AML-193 (cell line): ENCODE measurements at places on chromosomes 7 and 10.

GRCh38 chr10:14879124-14879927 lies 660 bp downstream of the SUV39H2 start:
- DNase-seq, result no peak

DNA sequence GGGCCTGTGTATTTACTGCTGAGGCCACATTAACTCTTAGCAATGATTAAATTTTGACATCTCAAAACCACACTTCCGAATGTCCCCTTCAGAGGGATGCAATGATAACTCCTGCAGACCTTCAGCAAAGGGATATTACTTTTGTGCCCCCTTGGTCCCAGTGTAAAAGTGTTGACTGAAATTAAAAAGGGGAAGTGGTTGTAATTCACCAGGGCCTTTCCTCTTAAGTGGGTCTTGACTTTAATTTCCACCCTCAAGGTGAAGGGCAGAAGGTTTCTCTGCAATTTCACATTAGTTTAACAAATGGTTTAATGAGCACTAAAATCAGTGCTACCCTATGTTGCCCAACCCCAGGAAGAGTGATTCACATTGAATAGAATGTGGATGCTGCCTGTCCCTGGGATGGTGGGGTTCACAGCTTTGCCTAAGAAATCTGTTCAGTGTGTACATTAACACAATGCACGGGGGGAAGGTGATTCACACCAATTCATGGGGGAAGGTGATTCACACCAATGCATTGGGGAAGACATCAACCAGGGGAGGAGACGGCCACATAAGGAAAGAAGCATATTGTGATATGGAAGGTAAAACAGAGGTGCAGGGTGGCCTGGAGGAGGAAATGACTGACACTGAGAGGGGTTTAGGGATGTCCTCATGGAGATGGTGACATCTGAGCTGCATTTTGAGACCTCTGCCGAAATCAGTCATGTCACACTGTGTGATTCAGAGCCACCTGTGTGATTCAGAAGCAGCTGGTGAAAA lies 19.4 kb upstream of the TNS3 start:
- DNase-seq, result no peak

- DNase-seq, result no peak
These were observed 4.1 kb downstream of the PRSS2 start for GRCh38 chr7:142774826-142775225.

DNA sequence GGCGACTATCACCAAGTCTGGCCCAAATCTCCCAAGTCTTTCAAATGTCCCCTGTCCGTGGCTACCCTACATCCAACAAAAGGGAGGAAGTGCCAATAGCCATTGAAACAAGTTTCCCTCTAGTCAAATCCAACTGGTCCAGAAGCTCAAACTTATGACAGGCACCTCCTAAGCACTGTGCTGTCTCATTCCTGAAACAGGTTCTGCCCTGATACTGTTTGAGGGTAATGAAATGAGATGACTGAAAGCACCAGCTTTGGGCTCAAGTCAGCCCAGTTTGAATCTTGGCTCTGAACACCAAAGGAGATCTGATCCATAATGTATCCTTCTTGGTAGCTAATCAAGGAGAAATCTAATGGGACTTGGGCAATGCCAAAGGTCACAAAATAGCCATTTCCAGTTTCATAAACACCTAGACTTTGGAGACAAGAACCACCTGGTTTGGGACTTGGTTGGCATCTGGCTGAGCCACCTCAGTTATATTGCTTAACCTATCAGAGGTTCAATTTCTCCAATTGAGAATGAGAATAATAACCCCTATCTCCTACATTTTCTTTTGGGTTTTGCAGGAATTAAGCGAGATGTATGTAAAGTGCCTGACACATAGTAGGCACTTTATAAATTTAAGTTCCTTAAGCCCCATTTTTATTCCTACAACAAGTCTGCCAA lies 34.7 kb upstream of the ARID5B start:
- DNase-seq, result no peak

- DNase-seq, result no peak
These were observed 250.5 kb downstream of the SORCS1 start for GRCh38 chr10:106914016-106914415.

GRCh38 chr7:29798422-29798821 lies 7.9 kb upstream of the WIPF3 start:
- no peak for DNase-seq

DNA sequence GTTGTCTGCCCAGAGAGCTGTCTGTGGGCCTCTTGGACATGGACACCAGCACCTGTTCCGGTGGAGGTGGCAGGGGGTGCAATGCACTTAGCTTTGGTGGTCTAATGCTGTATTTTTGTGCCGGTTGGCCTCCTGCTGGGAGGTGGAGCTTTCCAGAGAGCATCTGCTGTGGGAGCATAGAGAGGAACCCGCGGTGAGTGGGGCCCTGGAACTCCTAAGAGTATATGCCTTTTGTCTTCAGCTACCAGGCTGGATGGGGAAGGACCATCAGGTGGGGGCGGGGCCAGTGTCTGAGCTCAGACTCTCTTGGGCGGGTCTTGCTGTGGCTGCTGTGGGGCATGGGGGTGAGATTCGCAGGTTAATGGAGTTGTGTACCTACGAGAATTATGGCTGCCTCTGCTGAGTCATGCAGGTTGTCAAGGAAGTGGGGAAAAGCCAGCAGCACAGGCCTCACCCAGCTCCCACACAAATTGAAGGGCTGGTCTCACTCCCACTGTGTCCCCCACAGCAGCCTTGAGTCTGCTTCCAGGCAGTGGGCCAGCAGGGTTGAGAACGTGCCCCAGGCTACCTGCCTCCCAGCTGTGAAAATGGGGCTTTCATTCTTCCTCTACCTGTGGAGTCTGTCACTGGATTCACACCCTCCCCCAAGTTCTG lies 29.0 kb downstream of the JAKMIP3 start:
- no peak for DNase-seq

- no peak for DNase-seq
These were observed 229.1 kb upstream of the IGFBP3 start for GRCh38 chr7:46150202-46150601.

DNA sequence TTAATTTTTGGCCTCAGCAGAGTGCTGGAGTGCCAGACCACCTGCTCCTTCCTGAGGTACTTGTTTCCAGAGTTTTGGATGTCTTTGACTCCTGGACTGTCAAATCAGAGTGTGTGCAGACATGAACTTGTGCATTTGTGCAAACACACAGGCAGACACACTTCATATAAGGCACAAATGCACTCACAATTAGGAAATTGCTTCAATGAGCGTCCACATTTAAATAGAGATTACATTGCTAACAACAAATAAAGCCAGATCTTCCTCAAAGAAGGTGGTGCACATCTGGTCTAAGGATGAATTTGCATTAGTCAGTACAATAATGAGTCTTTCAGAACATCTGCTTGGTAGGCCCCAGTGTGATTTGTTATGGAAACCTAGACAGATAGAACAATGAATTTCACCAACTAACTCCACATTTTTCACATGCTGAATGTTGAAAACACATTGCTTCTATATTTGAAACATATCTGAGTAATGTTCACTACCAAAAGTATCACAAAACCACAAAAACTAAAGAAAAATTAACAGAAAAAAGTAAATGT lies 266.7 kb upstream of the INHBA start:
- DNase-seq, result no peak

GRCh38 chr10:116417821-116418220 lies 9.8 kb upstream of the PNLIPRP3 start:
- no peak for DNase-seq

DNA sequence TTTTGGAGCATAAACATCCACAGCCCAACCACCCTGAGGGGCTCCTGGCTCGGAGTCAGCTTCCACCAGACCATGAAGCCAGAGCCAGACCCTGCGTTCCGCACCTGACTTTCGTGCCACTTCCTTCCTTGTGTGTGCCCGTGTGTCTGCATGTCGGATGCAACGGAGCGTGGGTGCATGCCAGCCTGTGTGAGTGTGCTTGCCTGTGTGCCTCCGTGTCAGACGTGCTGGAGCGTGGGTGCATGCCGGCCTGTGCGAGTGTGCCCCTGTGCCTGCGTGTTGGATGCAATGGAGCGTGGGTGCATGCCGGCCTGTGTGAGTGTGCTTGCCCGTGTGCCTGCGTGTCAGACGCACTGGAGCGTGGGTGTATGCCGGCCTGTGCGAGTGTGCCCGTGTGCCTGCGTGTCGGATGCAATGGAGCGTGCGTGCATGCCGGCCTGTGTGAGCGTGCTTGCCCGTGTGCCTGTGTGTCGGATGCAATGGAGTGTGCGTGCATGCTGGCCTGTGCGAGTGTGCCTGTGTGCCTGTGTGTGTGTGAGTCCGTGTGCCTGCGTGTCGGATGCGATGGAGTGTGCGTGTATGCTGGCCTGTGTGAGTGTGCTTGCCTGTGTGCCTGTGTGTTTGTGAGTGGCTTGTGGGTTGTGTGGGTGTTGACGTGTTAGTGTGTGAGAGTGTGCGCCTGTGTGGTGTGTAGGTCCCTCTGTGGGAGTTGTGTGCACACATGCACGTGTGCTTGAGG lies 28.1 kb upstream of the KNDC1 start:
- no peak for DNase-seq

DNA sequence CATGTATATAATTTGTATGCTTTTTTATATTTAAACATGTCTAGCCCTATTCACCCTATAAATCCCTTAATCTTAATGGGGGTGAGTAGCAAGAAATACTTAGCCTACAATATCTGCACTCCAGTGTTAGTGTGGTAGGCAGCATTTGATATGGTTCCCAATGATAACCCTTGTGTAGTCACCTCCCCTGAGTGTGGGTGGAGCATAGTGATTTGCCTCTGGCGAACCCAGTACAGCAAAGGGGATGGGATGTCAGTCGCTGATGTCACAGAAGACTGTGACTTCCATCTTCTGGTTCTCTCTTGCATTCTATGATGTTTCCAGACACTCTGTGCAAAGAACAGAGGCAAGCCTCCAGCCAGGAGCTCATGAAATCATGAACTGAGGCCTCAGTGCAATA lies 211.2 kb downstream of the CRPPA start:
- DNase-seq, result no peak

GRCh38 chr7:15209429-15209828 lies 306.9 kb upstream of the DGKB start:
- no peak for DNase-seq

- no peak for DNase-seq
These were observed 48.6 kb downstream of the FAM20C start for GRCh38 chr7:240887-241421.

- DNase-seq, result no peak
These were observed 34.4 kb downstream of the GHRHR start for GRCh38 chr7:30998180-30998579.

DNA sequence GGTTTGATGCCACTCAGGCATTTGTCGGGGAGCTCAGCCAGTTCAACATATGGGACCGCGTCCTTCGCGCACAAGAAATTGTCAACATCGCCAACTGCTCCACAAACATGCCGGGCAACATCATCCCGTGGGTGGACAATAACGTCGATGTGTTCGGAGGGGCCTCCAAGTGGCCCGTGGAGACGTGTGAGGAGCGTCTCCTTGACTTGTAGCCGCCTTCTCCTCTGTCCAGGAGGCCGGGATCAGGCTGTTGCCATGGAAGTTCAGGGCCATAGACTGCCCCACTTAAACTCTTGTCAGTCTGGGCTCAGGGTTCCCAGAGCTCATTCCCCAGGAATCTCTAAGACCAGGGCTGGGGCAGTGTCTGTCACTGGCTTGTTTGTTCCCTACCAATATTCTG lies 11.3 kb downstream of the NPTX2 start:
- no peak for DNase-seq

DNA sequence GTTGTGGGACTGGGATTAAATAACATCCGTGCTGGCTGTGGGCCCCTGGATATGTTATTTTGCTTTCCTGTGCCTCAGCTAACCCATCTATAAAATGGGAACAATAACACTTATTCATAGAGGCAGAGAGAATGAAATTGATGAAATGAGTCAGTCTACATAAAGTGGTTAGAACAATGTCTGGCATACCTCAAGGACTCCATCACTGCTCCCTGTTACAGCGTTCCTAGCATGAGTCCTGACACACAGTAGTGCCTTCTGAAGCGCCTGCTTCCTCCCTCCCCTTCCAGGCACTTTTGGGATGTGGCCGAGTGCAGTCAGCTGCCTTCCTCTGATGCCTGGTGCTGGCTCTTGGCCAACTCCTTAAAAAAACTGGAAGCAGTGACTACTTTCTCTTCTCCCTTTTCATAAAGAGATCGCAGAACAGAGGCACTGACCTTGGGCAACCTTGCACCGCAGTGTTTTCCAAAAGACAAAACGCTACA lies 108.4 kb upstream of the ZMIZ1 start:
- no peak for DNase-seq

- DNase-seq, result no peak
These were observed 112.4 kb downstream of the PTN start for GRCh38 chr7:137231167-137231566.

DNA sequence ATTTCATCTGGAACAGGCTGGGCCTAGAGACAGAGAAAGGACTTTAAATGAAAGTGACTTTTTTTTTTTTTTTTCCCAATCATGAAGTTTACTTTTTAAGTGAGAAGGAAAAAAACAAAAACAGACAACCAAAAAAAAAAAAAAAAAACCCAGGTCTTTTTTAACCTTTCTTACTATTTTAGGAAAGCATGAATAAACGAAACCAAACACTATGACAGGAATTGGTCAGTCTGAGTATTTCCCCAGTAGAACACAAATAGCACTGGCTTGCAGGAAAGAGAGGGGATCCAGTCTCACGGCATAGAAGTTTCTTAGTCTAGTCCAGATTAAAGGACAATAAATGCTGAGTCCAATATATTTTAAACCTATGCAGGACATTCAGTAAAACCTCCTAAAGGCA lies 180.5 kb upstream of the CCDC6 start:
- no peak for DNase-seq

DNA sequence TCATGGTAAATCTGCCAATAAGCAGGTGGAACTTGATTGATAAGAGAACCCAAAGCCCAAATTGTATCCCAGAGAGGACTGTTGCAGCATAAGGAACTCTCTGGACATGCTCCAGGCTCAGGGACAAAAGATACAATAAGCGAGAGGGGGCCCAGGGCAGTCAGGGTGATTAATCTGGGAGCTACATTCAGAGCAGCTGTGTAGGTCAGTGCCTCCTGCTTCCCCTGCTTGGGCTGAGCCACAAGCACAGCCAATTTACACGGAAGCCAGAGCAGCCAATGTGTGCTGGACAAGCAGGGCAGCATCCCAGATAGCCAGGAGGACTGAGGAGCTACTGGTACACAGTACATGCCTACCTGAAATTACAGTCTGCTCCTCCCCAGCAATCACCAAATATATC lies 24.2 kb downstream of the MYPN start:
- no peak for DNase-seq

GRCh38 chr10:58696736-58697135 lies 184.1 kb downstream of the BICC1 start:
- no peak for DNase-seq

- DNase-seq, result no peak
These were observed 287.3 kb downstream of the INHBA start for GRCh38 chr7:41415471-41416207.

GRCh38 chr10:78389419-78389818 lies 355.8 kb downstream of the RPS24 start:
- no peak for DNase-seq

- no peak for DNase-seq
These were observed 494 bp upstream of the RHBDD2 start for GRCh38 chr7:75878312-75878768.

DNA sequence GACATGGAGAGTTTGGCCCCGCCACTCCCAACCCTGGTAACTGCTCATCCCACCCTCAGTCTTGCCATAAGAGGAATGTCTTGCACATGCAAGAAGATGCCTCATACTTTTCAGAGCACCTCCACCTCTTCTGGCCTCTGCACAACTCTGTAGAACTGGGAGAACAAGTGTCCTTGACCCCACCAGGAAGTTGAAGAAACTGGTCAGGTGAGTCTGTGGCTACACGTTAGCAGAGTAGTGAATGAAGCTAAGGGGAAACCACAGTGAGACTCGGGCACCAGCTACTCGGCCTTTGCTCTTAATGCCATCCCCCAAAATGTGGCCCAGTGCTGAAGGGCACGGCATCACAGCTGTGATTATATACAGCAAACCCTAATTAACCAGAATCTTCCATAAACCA lies 110.1 kb downstream of the ARID5B start:
- DNase-seq, result no peak
